ENCODE measurements at places on chromosomes 7 and 10. TPM values are rescaled to one million over a fixed set of nuclear protein-coding genes. Genes with fewer than 3 reads are reported as not detected.

The PNLIPRP1 gene
- not detected for total RNA-seq

DNA sequence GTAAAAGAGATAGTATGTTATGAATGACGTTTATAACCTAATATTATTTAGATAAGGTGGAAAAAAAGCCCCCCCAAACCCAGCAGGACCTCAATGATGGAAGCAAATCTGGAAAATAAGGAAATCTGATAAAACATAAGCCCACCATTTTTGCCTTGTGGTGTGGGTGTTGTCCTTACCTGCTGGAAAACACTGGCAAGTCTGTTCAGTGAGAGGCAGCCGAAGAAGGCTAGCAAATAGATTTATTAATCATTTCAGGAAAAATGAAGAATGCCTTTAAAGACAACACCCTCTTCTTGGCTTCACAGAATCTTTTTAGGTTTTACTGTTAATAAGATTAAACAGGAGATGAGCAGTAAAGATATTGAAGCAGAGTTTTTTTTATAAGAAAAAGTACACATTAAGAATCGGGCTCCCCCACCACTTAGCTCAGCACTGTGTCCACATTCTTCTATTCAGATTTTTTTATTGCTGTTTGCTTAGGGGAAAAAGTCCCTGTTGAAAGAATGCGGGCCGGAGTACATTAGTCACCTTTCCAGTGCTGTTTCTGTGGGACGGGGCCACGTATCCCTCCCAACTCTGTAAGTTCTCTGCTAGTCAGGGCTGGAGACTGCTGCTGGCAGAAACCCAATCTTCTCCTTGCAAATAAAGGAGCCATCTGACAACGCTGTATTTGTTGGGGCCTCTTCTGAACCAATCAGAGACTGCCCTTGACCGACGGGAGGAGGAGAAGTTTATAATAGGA is 104.1 kb downstream of the EVX1 start:
- no peak for DNase-seq

The ETV1 gene
- 3.9 TPM for total RNA-seq

The CYP2C18 gene
- total RNA-seq = 14.9 TPM

- no peak for DNase-seq
Observed at GRCh38 chr10:17888189-17888588, 63.5 kb upstream of the SLC39A12 start.

The TMEM178B gene
- 0.56 TPM for total RNA-seq

- no peak for DNase-seq
Observed at GRCh38 chr10:60367024-60367423, 22.7 kb downstream of the ANK3 start.

DNA sequence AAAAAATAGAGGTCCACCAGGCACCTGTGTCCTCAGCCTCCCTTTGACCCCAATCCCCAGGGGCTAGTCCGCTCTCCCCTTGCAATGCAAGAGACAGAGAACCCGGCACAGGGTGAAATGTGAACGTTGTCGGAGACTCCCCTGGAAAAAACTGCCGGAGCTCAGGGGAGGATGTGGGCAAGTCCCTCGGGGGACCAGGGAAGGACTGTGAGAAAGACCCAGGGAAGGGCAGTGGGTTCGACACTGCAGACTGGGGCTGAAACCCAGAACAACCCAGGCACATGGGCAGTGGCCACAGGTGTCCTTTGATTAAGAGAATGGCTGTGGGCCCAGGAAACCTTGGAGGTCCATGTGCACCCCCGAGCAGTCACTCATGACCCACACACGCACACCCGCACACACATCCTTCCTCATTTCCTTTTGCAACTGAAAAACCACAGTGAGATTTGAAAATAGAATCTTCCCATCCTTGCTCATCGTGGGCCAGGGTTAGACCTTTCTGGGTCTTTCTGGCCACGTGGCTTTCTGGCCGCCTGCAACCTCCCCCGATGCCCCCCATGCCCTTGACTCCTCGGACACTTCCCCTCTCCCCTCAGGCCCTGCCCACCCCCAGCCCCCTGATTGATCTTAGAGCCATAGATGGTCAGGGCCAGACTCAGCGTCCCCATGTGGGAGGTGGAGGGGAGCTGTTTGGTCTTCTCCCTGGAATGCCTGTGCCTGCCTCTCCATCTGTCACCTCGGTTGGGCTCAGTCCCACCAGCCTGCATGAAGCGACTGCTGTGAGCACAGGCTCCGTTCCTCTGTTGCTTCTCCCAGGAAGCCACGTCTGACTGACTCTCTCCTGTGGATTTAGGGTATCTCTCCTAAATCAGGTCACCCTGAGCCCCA is 7.9 kb downstream of the LAT2 start:
- DNase-seq = no peak

DNA sequence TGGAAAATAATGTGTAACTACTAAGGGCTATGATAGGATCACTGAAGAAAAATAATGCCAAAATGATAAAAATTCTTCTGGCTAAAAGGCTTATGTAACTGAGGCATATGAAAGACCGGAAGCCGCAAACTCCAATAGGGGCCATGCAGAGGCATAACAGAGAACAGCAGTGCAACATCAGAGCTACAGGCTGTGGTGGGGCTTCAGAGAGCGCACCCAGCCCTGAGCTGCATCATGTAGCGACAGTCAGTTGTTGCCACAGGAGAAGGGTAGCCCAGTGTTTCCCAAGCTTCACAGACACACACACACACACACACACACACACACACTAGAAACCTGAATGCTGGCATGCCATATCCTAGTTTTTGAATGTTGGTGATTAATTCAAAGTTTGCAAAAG is 9.3 kb downstream of the LLCFC1 start:
- peak; percentile 63 for DNase-seq

DNA sequence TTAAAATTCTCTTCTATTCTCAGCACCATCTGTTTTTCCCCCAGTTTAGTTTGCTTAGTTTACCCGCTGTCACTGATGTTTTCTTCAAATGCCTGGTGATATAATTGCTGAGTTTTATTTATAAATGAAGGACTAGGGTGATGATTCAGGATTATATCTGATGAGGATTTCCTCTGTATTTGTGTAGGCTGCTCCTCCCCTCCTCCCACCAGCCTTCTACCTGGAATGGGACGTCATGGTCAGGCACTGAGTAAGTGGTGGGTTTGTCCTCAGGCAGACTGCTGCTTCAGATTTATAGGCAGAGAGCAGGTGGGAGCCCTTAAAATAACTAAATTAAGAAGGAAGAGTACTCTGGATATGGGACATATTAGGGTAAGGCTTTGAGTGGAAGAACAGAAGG is 35.8 kb downstream of the PALS2 start:
- no peak for DNase-seq

The SLC29A3 gene
- total RNA-seq = 2.8 TPM

The FAM180A gene
- total RNA-seq = 4.2 TPM

GRCh38 chr7:156665101-156665500 is 24.5 kb downstream of the RNF32 start:
- no peak for DNase-seq

GRCh38 chr7:91995391-91996105 is 54.9 kb downstream of the AKAP9 start:
- no peak for DNase-seq

The NUDT5 gene
- 37.2 TPM for total RNA-seq

GRCh38 chr7:44306606-44307005 is 18.8 kb downstream of the CAMK2B start:
- no peak for DNase-seq

DNA sequence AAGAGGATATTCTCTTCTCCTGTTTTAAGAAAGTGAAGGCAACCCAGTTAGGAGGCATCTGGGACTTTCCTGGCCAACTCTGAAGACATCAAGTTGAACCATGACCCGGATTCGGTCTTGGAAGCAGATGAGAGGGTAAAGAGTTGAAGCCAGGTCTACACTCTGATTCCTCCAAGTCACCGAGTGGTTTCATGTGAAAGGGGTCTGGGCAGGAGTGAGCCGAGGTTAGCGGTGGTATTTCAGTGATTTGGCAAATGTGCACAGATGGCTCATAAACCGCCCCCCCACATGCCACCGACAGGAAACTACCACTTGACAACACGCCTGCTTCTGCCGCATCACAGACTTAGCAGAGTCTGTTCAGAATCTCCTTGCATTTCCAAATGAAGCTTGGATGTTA is 11.4 kb upstream of the REPIN1 start:
- DNase-seq = no peak

DNA sequence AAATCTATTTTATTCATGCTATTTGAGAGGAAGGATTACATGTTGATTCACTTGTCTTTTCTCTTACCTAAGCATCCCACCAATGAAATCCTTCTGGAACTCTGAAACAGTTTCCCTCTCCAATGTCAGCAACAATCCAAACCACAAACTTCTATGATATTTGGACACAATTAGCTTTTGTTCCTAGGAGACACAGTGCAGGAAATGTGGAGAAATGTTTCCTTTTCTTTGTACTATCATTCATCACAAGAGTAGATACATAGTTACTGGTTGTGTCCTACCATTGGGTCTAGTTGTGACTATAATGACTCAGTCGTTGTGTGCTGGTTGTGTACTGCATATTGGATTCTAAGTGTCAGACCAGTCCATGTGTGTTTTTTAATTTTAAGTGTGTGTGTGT is 156.8 kb upstream of the MAGI2 start:
- DNase-seq = no peak

DNA sequence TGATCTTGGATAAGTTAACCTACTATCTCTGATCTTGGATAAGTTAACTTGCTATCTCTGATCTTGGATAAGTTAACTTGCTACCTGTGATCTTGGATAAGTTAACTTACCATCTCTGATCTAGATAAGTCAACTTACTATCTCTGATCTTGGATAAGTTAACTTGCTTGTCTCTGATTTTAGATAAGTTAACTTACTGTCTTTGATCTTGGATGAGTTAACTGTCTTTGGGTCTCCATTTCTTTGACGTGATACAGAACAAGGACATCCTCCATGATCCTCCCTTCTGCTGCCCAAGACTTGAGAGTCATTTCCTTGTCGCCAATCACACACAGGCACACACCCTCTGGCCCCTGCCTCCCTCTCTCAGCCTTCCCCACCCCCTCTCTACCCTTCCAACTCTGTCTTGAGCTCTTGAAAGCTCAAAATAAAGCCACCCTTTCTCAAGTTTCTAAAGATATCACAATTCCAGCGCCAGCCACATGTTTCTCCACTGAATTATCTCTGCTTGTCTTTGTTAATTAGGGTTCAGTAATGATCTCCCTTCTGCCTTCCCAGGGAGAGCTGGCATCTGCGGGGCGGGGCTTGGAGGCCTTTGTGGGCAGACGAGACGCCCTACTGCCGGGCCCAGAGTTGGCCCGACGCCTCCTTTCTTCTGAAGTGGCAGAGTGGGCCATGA is 85.1 kb upstream of the GTF2I start:
- DNase-seq = no peak

DNA sequence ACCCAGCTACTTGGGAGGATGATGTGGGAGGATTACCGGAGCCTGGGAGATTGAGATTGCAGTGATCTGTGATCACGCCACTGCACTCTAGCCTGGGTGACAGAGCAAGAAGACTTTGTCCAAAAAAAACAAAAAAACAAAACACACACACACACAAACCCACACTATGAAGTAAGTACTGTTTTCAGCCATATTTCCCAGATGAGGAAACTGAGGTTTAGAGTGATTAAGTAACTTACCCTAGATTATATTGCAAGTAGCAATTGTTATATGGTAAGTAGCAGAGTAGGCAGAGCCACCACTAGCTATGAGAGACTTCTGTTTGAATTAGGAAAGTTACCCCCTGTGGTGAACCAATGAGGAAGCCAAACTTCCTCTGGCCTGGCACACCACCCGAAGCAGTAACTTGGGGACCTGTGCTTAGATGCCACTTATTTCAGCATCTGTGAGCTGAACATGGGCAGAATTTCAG is 61.9 kb downstream of the MCU start:
- no peak for DNase-seq

- peak; percentile 41 for DNase-seq
Observed at GRCh38 chr10:132697578-132698200, 88.3 kb downstream of the NKX6-2 start.

- DNase-seq = no peak
Observed at GRCh38 chr7:116707289-116707688, 35.3 kb downstream of the MET start.

The EGR2 gene
- 39.0 TPM for total RNA-seq

DNA sequence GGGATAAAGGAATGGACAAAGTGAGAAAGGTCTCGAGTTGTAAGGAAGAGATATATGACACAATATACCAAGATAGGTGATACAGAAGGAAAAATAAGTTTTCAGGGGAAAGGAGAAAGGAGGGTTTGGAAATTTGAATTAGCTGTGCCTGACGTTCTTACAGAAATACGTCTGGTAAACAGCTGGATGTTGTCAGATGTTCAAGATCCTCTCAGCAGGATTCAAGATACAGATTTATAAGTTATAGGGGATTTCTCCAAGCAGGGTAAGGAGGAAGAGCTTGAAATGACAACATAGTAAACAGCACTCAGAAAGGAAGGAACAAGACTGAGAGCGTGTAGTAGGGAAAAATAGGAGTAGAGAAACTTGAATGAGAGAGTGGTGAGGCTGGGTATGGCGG is 1184.1 kb downstream of the TYW1 start:
- DNase-seq = no peak

The ATOH7 gene
- not detected for total RNA-seq

GRCh38 chr7:3655635-3656034 is 354.6 kb downstream of the SDK1 start:
- no peak for DNase-seq

DNA sequence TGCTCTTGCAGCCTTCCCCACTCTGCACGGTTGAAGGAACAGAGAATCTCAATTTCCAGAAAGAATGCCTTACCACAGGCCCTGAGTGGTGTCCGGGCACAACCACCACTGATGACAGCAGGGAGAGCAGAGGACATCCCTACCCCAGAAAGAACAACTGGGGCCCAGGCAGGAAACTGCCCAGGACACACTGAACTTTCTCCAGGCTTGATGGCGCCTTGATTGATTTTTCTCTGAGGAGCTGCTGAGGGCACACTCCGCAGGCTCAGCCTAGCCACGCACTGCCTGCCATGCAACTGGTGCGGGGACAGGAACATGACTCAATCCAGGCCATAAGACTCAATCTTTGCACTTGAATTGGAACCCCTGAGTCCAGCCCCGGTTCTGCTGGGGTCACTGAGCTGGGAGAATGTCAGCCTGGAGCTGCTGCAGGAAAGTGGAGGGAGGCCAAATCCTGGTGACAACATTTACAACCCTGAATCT is 5.9 kb downstream of the AKR1B1 start:
- no peak for DNase-seq

- no peak for DNase-seq
Observed at GRCh38 chr7:102942868-102943267, 30.1 kb downstream of the LRRC17 start.

DNA sequence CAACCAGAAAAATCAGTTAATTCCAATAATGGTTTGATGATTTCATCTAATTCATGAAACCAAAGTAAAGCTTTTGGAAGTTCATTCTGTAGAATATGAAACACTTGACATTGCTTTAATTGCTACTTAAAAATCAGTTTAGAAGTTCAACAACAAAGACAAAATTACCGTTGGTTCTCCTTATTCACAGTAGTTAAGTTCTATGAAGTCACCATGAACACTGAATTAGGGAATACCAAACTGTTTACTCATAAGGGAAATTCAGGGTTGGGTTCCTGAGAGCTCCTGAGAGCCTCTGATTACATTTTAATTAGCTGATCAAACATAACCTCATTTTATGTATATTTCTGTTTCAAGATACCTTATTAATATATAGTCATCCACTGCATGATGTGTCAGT is 46.2 kb downstream of the ZNF438 start:
- DNase-seq = no peak

GRCh38 chr7:27160145-27160545 is 3.7 kb upstream of the HOXA7 start:
- peak; percentile 75 for DNase-seq

The TDRD1 gene
- 0.17 TPM for total RNA-seq

- no peak for DNase-seq
Observed at GRCh38 chr10:35103882-35104281, 13.7 kb upstream of the CUL2 start.

The PAX2 gene
- not detected for total RNA-seq

The KCNMA1 gene
- 6.2 TPM for total RNA-seq

The TFR2 gene
- total RNA-seq = 1.1 TPM

Data from suprapubic skin (tissue), 4 donors.